ENCODE measurements at places on chromosomes 16 and 17. TPM values are rescaled to one million over a fixed set of nuclear protein-coding genes. Genes with fewer than 3 reads are reported as not detected.

The PRKCB gene
- 0.80 TPM for total RNA-seq

- no peak for DNase-seq
These were observed 78.9 kb downstream of the TRIM37 start for GRCh38 chr17:59027750-59028149.

The ADGRG3 gene
- total RNA-seq, result 0.07 TPM

DNA sequence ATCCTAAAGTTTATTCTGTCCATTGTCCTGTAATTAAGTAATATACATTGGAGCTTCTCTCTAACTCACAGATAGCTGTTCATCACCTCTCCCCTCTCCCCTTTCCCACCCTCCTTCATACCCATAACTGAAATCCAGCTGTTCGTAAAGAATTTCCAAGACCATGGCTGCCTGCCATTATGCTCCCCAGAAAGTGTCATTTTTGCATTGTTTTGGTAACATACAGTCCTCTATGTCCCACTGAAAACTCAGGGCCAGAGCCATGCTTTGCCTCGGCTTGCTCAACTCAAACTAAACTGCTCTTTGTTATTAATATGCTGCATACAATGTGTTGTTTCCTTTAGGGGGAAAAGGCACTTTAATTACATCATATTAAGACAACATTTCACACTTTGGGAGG is 132.0 kb downstream of the MRTFB start:
- DNase-seq, result no peak

GRCh38 chr16:11576427-11577289 is 10.1 kb downstream of the LITAF start:
- no peak for DNase-seq

- DNase-seq, result peak; percentile 71
These were observed 80.9 kb upstream of the CREBBP start for GRCh38 chr16:3961449-3961849.

DNA sequence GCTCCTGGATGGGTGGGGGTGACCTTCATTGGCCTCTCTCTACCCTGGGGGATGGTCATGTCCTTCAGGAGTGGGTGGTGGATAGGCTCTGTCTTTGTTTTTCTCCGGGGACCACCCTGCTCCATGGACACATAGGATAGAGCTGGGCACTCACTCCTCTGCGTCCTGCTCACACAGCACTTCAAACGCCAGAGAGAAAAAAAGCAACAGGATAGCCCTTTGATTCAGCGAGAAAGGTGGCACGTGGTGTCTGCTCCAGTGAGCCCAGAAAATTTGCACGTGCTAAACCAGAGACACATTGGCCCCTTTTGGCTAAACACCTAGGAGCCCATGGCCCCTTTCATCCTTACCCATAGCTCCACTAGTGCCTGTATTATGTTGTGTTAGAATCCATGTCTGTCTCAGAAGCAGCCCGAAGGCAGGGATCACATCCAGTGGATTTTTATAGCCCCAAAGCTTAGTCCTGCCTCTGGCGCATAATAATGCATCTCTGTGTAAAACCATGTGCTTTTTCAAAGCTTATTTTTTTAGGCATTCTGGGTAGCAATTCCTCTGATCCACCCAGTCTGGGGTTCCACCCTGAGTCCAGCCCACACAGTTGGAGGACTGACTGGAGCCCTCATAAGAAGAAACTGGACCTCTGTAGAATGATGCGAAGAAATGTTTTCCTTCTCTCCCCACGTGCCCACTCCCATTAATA is 90.1 kb downstream of the ASIC2 start:
- DNase-seq, result no peak

The KRT32 gene
- total RNA-seq, result not detected

DNA sequence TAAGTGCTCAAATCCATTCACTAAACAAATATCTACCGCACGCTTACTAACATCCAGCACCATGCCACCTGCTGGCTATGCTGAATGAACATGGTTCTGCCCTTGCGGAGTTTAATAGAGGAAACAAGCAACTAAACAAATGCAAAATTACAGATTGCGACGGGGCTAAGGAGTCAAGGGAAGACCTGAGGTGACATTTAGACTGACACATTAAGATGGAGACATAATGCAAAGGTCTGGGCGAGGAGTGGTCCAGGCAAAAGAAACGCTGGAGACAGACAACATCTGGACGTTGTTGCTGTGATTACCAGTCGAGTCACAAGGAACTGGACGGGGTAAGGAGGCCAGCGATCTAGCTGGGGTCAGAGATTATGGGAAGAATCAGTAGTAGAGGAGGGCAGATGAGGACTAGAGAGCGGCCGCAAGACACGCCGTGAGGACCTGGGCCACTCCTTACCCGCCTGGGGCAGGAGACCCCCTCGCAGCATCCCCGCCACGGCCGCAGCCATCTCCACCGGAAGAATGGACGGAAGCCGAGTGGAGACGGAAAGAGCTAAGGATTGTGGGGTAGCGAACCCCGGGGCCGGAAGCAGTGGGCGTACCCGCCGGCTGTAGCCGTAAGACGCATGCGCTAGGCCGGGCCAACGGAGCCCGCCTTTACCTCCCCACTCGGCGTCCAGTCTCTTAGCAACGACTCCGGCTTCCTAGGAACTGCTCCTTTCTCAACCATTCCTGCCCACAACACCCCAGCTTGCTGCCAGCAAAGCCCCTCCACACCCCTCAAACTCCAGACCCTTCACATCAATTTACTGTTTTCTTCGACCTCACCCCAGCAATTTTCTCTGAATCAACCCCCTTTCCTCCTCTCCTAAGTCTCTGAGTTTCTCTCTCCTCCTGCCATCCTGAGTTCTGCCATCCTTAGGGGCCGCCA is at the start of the genes LRRC46 and MRPL10:
LRRC46 (plus strand) TSS at position 668 of the 931 bp plus-strand sequence. CDS start 320 bp downstream, outside the sequence.
MRPL10 (minus strand) TSS at position 539 of the 931 bp plus-strand sequence; CDS start at position 509, 30 bp downstream.
- DNase-seq, result peak; percentile 99

- no peak for DNase-seq
These were observed 14.2 kb downstream of the ATXN1L start for GRCh38 chr16:71859762-71860521.

GRCh38 chr17:5706577-5707210 is 122.4 kb upstream of the NLRP1 start:
- peak; percentile 81 for DNase-seq

DNA sequence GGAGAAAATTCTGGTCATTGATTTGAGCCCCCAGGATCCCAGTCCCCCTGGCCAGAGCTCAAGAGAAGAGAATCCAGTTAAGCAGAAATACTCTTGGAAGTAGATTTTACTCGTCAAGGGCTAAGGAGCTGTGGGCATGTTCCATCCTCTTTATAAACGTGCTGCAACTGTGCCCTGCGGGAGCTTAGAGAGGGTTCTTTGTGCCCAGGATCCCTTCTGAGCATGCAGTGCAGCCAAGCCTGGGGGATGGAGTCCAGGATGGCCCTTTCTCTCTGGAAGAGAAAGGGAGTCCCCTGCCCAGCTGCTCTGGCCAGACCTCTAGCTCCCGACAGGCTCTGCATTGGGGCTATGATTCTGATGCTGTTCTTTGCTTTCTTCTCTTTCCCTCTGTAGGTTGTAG is 9.5 kb upstream of the LGALS9 start:
- DNase-seq, result no peak
